ENCODE measurements at places on chromosomes 16 and 17.

GRCh38 chr17:1546292-1546922 lies 16.2 kb downstream of the PITPNA start:
- DNase-seq = no peak

DNA sequence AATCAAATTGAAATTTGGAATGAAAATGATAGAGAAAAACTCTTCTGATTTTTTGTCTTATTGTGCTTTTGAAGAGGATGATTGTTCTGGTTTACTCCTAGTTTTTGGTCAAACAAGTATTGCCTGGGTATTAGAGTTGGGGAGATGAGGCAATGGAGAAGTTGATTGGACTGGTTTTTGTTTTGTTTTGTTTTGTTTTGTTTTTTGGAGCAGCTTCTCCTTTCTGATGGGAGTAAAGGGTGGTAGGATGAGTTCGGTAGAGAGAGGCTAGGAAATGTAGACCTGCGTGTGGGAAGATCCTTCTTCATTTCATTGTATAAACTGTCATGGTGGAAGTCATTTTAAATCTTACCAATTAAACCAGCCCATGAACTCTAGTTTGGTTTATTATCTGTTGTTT lies 17.7 kb downstream of the ATP6V0A1 start:
- DNase-seq = no peak

- no peak for DNase-seq
Measured at GRCh38 chr16:48277158-48277557, 29.8 kb upstream of the ABCC11 start.

- DNase-seq = no peak
Measured at GRCh38 chr16:57538235-57538721, 1.9 kb upstream of the CCDC102A start.

DNA sequence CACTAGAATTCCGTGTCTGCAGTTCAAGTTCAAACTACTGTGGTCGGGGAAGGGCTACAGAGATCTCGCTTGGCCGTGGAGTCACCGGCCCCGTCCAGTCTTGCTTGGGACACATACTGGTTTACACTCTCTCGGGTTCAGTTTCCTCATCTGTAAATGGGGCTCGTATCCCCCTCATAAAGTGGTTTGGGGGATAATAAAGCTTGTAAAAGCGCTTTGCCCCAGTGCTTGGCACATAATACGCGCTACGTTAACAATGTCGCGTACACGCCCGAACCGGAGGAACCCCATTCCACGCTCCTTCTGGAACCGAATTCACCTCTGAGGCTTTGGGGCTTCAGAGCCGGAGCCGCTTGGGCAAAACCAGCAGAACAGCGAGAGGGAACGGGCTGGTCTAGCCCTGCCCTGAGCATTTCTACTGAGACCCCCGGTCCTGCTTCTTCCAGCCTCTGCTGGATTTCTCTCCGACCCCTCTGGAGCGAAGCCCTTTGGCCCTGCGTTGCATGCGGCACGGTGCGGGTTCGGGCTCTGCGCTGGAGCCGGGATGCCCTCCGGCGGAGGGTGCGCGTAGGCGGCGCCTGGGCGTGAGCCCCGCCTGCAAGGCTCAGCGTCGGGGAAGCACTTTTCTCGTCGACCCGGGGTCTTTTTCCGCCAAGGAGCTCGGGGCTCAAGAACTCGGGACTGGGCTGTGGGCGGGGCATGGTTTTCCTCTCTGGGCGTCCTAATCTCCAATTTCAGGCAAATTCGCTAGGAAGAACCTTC lies 26.1 kb upstream of the HOXB13 start:
- DNase-seq = no peak

- DNase-seq = peak; percentile 48
Measured at GRCh38 chr17:38451030-38451839, 23.0 kb downstream of the ARHGAP23 start.

DNA sequence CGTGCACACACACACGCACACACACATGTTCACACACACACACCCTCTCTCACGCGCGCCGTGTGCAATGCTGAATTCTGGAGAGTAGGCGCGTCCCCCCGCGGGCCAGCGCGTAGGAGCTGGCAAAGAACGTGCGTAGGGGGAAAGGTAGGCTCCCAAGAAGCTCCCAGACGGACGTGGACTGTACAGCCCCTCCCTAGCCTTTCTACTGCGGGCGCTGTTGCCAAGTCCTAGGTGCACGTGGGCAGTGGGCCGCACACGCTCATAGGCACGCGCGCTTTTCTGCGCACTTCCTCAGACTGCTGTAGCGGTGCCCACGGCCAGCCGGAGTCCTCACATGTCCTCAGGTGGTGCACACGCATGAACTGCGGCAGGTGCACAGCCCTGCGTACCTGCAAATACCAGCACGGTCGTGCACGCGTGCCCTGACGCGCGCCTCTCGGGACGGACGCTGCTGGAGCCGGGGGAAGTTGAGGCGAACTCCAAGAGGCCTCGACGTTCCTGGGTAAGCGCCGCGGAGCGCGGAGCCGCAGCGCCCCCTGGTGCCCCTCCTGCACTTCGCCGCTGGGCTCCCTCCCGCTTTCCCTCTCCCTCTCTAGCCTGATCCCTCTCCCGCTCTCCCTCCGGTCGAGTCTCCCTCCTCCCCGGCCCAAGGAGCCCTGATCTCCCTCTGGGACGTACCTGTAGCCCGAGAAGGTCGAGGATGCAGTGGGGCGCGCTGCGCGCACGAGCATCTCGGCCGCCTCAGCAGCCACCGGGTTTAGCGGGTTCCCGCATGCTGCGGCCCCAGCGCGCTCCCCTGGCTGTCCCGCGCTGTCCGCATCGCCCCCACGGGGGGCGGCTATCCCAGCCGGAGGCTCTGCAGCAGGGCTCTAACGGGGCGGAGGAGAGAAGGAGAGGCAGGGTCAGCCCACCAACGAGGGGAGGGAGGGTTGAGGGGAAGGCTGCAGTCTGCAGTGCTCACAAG lies 749 bp downstream of the GRIN2A start:
- DNase-seq = peak; percentile 89

GRCh38 chr16:30738984-30739951 lies 9.0 kb upstream of the PHKG2 start:
- DNase-seq = no peak
